ENCODE measurements at places on chromosomes 13 and 19. TPM values are rescaled to one million over a fixed set of nuclear protein-coding genes. Genes with fewer than 3 reads are reported as not detected.

FREM2 gene
- not detected for total RNA-seq

SPTBN4 gene
- 0.07 TPM for total RNA-seq

ZC3H13 gene
- 27.7 TPM for total RNA-seq

FAM124A gene
- total RNA-seq = 23.3 TPM

CLDN10 gene
- total RNA-seq = 0.29 TPM

ADGRL1 gene
- total RNA-seq = 2.1 TPM

TEX26 gene
- total RNA-seq = not detected

WBP4 gene
- total RNA-seq = 11.0 TPM

TLE6 gene
- total RNA-seq = 1.6 TPM

LIG1 gene
- 46.5 TPM for total RNA-seq

ERCC2 gene
- 39.5 TPM for total RNA-seq

DACH1 gene
- total RNA-seq = 7.3 TPM

POSTN gene
- total RNA-seq = 18.7 TPM

Measured in thoracic aorta endothelial cell (primary cell).